ENCODE measurements at places on chromosomes 11 and 22.

- DNase-seq = no peak
Observed at GRCh38 chr11:62388999-62389398, 29.8 kb upstream of the SCGB1A1 start.

DNA sequence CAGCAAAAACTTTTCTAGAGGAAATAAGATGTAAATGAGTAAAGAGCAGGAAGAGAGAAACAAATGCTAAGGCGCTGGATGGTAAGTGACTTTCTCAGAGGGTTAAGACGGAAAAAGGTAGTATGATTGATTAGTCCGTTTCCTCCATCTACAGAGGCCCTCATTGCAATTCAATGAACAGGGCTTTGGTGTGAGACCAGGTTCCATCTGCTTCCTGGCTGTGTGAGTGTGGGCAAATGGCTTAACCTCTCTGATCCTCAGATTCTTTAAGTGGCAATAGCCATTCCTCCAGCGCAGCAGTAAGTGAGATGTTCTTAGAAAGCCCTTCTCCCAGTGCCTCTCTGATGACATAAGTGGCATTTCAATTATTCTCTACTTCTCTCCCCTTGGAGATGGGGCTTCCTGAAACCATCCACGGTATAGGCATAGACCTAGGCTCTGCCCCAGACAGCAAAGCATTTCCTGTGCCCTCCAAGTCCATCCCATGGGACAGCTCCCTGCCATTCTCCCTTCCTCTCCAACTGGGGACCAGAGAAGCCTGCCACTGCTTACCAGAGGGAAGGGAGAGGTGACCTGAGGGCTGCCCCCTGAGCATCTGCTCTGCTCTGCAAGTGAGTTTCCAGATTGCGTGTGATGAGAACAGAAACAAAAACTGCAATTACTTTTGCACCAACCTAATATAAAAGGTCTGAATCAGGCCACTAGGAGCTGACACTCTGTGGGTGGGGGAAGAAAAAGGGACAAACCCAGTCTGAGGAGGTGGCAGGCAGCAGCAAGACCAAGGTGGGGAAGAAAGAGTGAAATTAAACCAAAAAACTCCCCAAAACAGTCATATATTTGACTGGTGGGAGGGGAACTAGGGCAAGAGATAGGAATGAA lies 12.7 kb upstream of the CD44 start:
- no peak for DNase-seq

GRCh38 chr11:113147249-113147648 lies 167.1 kb upstream of the TTC12 start:
- no peak for DNase-seq

DNA sequence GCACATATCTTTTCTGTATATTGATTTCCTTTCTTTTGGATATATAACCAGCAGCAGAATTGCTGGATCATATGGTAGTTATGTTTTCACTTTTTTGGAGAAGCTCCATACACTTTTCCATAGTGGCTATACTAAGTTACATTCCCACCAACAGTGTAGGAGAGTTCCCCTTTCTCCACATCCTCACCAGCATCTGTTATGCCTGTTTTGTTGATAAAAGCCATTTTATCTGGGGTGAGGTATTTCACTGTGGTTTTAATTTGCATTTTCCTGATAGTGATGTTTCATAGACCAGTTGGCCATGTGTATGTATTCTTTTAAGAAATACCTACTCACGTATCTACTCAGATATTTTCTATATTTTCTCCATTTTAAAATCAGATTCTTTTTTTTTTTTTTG lies 419.3 kb upstream of the FAT3 start:
- no peak for DNase-seq

- DNase-seq = no peak
Observed at GRCh38 chr11:89163686-89164085, 14.0 kb upstream of the TYR start.

DNA sequence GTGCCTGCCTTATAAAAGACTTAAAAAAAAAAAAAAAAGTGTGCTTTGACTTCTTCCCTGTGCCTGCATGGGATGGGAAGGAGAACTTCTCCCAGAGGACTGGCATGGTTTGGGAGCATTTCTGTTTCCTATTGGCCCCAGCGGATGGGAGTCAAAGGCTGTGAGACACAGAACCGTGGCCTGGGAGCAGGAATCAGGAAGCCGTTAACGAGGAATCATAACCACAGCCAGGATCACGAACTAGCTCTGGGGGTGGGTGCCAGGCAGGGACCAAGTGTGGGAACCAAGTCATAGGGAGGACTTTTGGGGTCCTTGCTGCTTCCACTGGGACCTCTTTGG lies 526 bp downstream of the C1QTNF6 start:
- no peak for DNase-seq

GRCh38 chr11:18352581-18352980 lies 30.2 kb downstream of the GTF2H1 start:
- DNase-seq = no peak

- no peak for DNase-seq
Observed at GRCh38 chr11:18145025-18145424, 12.7 kb downstream of the MRGPRX3 start.

- no peak for DNase-seq
Observed at GRCh38 chr22:39627865-39628562, 57.5 kb downstream of the CACNA1I start.

DNA sequence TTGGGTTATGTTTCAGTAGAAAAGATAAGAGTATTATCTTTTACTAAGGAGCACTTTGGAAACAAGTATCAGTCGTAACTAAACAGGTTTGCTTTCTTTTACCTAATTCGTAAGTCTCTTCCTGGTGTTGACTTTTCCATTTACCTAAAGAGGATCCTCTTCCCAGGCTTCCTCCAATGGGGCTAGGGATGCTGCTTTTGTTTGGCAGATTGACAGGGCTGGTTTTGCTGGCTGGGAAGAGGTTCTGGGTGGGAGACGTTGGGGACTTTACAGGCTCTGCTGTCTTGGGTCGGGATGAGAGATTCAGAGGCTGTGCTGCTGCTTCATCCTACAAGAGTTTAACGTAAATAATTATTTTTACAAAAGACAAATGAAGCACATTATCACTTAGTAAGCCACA lies 306.7 kb downstream of the SOX6 start:
- DNase-seq = no peak

DNA sequence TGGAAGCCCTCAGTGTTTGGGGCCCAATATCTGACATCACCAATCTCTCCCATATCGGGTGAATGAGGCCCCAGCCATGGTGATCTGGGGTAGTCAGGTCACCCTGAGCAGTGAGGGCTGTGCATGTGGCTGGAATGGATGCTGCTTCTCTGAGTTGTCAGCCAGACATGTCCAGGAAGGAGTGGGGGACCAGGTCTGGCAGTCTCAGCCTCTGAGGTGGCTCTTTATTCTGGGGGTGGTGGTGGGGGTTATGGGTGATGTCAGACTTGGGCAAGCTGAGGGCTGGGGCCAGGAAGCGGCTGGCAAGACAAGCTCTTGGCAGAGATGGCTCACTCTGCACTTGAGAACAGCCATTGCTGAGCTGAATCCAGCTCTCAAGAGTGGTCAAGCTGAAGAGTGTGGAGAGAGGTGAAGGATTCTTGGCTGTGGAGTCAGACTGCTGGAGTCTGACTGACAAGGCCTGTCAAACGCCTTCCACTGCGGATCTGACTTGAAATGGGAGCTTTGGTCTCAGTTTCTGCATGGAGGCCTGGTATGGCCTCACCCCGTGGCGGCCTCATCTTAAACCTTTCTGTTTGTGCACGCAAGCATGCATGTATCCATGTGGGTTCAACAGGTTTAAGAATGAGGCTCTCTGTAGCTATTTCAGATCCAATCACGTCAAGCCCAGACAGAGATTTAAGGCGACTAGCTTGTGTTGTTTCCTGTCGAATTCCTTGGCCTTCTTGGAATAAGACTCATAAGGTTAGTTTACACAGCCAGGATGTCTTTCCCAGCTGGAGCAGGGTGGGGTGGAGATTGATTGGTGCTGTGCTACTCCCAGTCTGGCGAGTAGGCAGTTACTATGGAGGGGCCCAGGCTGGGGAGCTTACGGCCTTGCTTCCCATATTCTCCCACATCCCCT lies 83.9 kb upstream of the TIMP3 start:
- no peak for DNase-seq

DNA sequence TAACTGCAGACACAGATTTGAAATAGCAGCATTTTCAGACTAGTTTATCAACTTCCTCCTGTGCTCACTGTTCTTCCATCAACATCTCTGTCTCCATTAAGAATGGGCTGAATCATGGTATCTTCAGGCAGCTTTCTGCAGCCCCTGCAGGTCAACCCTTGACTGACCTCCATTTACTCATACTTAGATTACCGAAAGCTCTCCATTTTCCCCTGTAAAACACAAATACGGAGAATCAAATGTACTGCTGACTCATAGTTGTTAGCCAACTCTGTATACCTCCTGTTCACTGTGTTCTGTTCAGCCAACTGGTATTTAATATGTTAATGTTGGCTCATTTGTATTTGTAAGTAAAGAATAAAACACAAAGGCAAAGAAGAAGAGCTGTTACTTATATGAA lies 364.0 kb downstream of the CASP12 start:
- DNase-seq = no peak

GRCh38 chr11:61092280-61092766 lies 10.0 kb upstream of the CD5 start:
- DNase-seq = no peak

DNA sequence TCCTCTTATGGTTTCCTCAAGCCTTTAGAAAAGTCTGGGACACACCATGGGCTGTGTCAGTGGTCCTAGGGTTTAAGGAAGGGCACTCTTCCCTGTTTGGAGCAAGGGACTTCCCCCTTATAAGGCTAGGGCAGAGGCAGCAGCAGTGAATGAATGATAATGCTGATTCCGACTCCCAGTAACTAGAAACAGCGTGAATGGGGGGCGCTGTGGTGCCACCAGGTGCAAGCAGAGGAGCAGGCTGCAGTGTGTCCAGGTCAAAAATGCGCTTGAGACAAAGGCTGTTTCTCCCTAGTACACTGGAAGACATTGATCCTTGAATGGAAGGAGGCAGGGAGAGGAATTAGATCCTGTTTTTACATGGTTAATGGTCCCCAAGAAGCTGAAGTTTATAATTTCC lies 11.6 kb upstream of the RIC3 start:
- no peak for DNase-seq

DNA sequence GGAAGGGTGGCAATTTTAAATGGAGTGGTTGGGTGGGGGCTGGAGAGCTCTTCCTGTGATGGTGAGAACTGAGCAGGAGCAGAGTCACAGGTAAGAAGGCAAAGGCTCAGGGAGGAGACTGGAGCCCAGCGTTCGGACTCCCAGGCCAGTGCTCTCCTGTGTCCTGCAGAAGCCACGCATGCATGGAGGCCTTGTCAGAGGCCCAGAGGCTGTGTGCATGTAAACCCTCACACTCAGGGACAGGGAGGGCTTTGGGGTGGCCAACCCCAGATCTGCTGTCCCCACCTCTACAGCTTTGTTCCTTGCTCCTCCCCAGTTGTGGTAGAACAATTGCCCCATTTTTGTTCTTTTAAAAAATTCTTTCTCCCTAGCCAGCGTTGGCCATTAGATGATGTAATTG lies 130.4 kb upstream of the PARVA start:
- DNase-seq = no peak

DNA sequence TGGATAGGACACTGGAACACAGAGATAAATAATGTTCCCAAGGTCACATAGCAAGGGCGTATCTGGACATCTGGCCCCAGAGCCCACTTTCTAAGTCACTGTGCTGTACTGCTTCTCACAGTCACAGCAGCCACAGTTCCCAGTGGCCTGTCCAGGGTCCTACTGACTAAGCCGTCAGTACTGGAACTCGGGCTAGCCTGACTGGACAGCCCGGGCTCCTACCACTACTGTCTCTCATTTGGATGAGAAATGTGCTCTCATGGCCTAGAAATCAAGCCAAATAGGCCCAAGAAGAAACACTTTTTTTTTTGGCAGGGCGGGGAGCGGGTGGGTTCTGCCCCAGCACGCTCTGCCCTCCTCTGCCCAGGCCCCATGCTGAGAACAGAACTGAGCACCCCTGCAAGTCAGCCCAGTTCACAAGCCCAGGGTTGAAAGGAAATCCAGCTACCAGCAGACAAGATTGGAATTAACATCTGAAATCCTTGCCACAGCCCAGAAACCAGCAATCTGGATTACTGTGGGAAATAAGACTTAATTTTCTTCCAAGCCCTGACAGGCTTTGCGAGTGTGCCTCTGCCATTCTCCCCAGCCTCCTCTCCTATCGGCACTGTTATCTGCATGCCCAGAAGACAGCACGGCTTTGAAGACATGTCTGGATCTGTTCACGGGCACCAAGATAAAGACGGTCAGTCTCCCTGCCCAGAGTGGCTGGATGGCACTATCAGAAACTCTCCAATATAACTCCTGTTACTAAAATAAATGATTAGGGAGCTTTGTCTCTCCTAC lies 182.9 kb upstream of the NCAM1 start:
- no peak for DNase-seq

DNA sequence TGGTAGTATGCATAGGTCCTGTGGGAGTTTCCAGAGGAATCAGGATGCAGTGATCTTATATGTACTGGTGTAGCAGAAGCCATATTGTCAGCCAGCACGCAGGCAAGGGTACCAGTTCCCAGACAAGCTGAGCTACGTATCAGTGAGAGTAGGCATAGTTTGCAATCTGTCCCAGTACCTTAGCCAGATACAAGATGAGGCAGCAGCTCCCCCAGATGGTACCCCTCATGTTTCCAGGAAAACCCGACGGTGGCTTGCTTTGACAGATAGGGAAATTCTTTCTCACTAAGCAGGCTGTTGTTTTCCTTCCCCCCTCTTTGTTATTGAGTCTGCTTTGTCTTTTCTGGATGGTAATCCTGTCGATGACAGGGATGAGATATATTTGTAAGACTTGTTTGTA lies 109.7 kb upstream of the RRM1 start:
- no peak for DNase-seq

GRCh38 chr11:27004103-27004502 lies 10.2 kb downstream of the FIBIN start:
- no peak for DNase-seq

DNA sequence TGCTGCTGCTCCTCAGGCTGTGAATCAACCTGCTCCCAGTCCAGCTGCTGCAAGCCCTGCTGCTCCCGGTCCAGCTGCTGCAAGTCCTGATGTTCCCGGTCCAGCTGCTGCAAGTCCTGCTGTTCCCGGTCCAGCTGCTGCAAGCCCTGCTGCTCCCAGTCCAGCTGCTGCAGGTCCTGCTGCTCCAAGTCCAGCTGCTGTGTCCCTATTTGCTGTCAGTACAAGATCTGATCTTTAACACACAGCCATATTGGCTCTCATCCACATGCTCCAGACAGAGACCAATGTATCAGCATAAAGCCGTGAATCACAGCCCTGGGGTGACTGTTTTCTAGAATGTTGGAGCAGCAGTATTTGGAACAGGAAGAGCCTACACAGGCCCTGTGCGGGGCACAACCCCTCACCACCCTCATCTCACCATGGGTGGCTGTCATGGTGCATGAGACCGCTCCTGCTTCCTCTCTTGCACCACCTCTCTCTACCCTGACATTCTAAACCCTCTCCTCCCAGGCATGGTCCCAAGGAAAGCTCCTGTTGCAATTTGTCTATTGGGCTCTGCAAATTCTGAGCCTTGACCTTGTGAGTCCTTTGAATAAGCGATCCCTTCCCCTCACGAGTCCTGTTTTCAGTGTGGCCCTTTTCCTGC lies 3.5 kb downstream of the KRTAP5-10 start:
- DNase-seq = no peak

- DNase-seq = no peak
Observed at GRCh38 chr22:43862074-43862881, at the start of gene SULT4A1. Gene SULT4A1 (minus strand): TSS chr22:43862513. CDS start chr22:43862382, 131 bp downstream.

Measured in stimulated activated CD8-positive, alpha-beta memory T cell treated with anti-CD3 and anti-CD28 coated beads, Interleukin-4, amount 100 ng/mL, for 1 hour (primary cell).